ENCODE measurements at places on chromosomes 1 and 21.

DNA sequence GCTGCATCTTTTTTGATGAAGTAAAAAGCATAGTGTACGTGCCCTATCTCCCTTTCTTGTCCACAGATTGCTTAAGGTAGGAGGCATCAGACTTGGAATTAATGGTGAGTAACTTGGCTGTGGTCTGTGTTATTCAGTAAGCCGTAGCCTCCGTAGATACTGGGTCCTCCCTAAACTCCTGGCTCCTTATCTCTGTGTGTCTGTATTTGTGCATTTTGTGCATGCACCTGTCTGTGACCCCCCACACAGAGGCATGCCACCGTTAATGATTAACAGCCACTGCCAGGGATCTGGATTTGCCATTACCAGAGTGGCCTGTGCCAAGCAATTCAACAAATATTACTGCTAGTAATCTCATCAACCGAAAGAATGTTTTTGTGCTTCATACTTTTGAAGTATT lies 31.9 kb downstream of the MAP3K21 start:
- DNase-seq, result no peak

DNA sequence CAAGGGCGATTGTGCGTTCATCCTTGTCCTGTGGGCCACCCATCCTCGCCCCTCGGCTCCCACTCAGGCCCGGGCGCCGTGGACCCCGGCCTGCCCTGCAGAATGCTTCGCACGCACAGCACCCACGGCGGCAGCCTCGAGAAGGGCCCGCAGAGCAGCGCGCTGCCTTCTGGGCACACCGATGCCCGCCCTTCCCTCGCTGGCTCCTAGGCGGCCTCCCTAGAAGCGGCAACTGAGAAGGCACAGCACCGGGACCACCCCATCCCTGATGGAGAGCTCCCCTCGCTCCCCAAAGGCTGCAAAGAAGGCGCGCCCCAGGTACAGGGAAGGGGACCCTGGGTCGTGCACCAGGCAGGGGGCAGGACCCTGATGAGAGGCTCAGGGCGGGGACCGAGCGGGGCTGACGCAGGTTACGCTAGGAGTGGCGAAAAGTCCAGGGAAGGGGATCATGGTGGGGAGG lies 971 bp downstream of the CAPZB start:
- no peak for DNase-seq

- DNase-seq, result no peak
Measured at GRCh38 chr21:42209801-42210479, 9.0 kb upstream of the ABCG1 start.

- DNase-seq, result no peak
Measured at GRCh38 chr1:21100481-21100921, 76.2 kb downstream of the EIF4G3 start.

GRCh38 chr1:204558467-204558866 lies 42.3 kb downstream of the MDM4 start:
- no peak for DNase-seq

GRCh38 chr1:169484101-169484500 lies 1.6 kb downstream of the SLC19A2 start:
- no peak for DNase-seq

DNA sequence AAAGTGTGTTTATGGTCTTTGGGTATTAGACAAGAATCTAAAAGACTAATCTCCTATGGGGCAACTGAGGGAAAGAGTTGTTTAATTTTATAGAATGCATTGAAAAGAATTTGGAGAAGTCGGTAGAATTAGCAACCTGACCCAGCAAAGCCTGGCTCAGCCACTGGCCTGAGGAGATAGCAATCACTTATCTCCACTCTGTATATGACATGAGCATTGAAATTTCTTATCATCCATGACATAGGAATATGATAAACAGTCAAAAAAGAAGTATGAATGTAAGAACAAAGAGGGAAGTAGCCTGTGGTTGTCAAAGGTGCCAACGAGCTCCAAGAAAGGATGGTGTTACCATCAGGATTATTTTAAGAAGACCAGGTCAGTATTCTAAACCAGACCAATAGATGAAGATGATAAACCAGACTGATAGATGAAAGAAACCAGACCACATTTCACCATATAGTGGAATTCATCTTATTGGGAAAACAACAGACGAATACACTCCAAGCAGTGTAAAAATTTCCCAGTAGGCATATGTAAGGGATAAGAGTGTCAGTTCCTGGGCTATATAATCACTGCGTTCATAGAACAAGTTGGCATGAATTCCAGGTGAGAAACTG lies 35.7 kb downstream of the ASTN1 start:
- DNase-seq, result no peak

- no peak for DNase-seq
Measured at GRCh38 chr1:24022581-24023361, 42.6 kb upstream of the SRSF10 start.

- DNase-seq, result no peak
Measured at GRCh38 chr1:202288177-202288576, 53.6 kb downstream of the UBE2T start.
